ENCODE measurements at places on chromosomes 11 and 22.
A peak's percentile ranks its signal among the peaks of the same experiment; 100 is the strongest.

- DNase-seq = peak; percentile 41
These were observed 54.6 kb downstream of the KCNA4 start for GRCh38 chr11:29962243-29962642.

GRCh38 chr11:123511037-123511870 is 81.2 kb downstream of the GRAMD1B start:
- peak; percentile 88 for DNase-seq

DNA sequence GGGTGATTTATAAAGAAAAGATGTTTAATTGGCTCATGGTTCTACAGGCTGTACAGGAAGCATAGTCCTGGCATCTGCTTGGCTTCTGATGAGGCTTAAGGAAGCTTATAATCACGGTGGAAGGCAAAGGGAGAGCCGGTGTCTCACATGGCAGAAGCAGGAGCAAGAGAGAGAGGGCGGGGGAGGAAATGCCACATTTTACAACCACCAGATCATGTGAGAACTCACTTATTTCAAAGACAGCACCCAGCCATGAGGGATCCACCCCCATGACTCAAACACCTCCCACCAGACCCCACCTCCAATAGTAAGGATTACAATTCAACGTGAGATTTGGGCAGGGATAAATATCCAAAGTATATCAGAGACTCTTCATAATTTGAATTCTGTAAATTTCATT is 200.7 kb downstream of the MSANTD4 start:
- no peak for DNase-seq

DNA sequence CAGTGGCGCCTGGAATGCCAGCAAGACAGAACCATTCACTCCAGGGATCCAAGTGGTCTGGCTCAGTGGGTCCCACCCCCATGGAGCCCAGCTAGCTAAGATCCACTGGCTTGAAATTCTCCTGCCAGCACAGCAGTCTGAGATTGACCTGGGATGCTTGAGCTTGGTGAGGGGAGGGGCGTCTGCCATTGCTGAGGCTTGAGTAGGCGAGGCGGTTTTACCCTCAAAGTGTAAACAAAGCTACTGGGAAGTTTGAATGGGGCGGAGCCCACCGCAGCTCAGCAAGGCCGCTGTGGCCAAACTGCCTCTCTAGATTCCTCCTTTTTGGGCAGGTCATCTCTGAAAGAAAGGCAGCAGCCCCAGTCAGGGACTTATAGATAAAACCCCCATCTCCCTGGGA is 125.7 kb upstream of the DDI1 start:
- no peak for DNase-seq

DNA sequence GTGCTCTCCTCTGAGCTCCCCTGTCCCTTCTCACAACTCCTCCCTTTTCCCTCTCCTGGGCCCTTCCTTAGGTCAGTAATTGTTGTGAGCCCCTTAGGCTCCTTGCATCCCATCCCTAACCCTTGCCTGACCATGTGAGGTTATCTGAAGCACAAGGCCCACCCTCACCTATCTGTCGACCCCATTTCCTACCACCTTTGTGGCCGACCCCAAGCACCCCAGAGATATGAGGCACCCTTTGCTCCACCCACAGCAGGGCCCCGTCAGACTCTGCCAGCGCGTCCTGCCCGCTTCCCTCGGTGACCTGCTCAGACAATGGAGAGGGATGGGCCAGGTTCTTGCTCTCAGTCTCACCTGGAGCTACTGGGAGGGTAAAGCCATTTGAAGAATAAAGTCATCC is 1.3 kb downstream of the GNG3 start:
- no peak for DNase-seq

DNA sequence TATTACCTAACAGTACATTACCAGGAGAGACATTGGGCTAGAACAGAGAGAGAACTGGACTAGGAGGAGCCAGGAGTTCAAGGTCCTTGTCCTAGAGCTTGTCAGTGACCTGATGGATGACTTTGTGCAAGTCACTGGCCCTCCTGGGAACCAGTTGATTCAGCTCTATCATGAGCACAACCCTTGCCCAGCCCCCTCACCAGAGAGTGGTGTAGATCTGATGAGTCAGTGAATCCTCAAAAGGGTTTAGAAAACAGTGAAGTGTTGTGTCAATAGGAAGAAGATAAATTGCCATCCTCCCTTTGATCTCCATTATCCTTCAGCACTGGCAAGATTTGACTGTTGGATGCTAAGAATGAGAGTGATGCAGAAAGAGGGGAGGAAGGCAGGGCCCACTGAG is 24.3 kb downstream of the NEU3 start:
- no peak for DNase-seq

GRCh38 chr11:118009864-118010737 is 23.9 kb downstream of the IL10RA start:
- no peak for DNase-seq

DNA sequence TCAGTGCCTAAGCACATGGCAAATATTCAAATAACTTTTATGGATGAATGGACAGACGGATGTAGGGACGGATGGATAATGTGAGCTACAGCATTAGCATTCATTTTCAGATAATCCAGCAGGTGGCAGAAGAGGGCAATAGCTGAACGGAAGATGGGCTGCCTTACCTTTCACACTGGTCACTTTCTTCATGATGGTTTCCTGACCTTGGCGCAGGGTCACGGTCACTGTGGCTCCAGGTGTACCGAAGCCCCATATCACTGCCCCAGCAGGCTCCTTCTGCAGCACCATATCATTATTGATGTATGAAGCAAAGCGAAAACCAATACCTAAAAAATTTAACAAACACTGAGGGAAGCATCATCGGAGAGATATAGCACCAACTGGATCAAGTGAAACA is 4.3 kb downstream of the SIAE start:
- DNase-seq = peak; percentile 65

DNA sequence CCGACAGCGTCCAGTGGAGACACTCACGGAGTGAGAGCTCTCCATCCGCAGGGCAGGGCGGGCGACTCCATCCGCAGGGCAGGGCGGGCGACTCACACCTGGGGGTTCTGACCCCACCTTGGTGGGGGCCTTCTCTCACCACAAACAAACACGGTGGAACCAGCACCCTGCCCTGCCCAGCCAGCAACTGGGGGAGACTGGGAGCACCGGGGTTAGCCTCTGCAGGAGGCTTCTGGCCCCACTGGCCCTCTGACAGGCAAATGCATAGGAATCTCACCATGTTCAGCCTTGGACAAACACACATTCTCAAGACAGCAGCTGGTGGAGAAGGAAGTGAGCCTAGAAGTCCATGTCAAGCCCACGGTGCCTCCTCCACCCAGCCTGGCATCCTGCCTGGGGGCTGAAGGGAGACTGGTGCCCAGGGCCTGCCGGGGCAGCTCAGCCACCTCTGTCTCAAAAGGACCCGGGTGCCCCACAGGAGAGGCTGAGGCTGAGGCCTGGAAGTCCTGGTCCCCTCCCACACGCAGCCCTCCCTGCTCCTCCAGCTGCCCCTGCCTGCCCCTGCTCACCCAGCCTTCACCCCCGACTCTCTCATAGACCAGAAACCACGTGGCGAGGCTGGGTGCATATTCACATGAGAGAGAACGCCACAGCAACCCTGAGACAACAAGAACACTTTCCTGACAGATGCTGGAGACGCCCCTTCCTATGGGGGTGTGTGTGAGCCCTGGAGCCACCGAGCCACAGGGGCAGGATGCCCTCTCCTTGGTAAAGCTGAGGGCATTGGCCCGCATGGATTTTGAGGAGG is 98.4 kb upstream of the B3GAT1 start:
- no peak for DNase-seq

GRCh38 chr22:26169315-26170111 is at the start of gene SEZ6L:
SEZ6L (plus strand) TSS chr22:26169462; CDS start chr22:26169670, 208 bp downstream.
- DNase-seq = peak; percentile 9

DNA sequence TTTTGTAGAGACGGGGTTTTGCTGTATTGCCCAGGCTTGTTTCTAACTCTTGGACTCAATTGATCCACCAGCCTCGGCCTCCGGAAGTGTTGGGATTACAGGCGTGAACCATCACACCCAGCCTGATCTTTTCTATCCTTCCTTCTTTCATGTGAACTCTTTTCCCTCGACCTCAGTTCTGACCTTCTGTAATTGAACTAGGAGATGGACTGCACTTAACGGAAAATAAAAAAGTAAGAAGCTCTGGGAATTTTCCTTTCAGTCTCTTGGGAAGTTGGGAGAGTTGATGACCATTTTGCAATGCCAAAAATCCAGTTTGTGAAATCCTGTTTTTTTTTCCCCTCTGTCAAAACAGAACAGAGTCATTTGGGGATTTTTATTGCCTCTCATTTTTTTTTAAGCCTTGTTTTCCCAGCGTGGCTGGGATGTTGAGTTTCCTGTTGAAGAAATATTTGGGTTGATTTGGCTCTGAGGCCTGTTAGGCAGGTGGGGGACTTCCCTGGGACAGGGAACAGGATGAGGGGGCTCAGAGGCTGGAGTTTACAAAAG is 26.9 kb upstream of the CYB5R3 start:
- DNase-seq = no peak

GRCh38 chr22:49664371-49664881 is 163.2 kb downstream of the BRD1 start:
- no peak for DNase-seq

- DNase-seq = no peak
These were observed 4.4 kb downstream of the TP53I11 start for GRCh38 chr11:44946263-44946662.

DNA sequence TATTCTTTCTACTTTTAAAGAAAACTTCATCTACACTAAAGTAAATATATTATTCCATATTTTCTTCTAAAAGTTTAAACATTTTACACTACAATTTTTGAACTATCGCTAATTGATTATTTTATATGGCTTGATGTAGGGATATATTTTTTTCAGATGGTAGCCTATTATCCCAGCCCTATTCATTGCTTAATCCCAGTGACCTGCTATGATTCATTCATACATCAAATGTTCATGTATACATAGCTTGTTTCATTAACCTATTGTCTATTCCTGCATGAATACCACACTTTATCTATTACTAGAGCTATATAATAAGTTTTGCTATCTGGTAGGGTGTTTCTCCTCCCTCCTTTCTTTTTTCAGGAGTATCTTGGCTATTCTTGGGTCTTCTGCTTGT is 5.0 kb upstream of the ROBO4 start:
- no peak for DNase-seq

- DNase-seq = no peak
These were observed 16.9 kb upstream of the ANKK1 start for GRCh38 chr11:113370634-113371033.

DNA sequence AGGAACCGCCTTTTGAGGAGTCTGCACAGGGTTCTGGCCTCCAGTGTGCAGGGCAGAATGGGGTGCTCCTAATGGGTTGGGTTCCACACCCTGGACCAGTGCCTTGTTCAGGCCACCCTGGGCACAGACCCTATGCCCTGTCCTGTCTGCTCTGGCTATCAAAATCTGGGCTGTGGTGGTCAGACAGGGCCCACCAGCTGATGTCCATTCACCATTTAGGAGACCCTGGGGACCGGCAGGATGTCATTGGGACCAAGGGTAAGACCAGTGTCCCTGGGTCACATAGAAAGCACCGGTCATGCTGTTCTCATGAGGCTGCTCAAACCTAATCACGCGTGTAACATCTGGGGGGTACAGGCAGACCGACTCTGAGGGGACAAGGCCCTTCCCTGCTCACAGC is 37.3 kb downstream of the PARVG start:
- DNase-seq = no peak

DNA sequence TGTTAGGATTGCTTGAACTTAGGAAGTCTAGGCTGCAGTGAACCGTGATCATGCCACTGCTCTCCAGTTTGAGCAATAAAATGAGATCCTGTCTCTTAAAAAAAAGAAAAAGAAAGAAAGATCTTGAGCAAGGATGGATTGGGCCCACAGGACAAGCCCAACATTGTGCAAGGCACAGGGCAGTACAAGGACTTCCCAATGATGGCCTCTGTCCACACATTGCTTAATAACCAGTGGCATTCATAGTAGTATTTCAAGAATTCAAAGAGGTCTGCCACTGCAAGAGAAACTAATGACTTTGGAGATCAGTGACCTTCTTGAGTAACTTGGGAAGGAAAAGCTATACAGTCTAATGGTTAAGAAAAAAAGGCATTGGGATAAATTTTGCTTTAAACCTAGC is 44.6 kb downstream of the SEZ6L start:
- DNase-seq = no peak

- no peak for DNase-seq
These were observed 648.7 kb upstream of the CCDC179 start for GRCh38 chr11:23509023-23509422.

Data from GM12865 (cell line).